Cardiac septum (tissue), 1 donor: ENCODE measurements at places on chromosomes 5 and 9. TPM values are rescaled to one million over a fixed set of nuclear protein-coding genes. Genes with fewer than 3 reads are reported as not detected.

DNA sequence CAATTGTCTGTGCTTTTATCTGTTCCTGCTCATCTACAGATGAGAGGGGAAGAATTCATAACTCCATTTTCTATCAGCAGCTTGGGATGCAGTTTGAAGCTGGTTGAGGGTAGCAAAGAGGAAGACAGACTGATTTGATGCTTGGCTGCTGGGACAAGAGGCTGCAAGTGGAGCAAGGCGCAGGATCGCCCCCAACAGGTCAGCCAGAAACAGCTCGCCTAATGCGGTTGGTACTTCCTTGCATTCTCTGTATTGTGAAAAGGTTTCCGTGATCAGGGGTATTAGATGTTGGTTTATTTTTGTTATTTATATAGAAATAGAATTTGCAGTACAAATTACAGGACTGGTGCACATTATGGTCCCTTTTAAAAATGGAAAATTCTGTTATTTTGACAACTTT, 40.6 kb downstream of the ZNF883 start:
- DNase-seq, result no peak

The BBLN gene
- 65.7 TPM for total RNA-seq

The ANKRD18A gene
- 3.0 TPM for total RNA-seq

DNA sequence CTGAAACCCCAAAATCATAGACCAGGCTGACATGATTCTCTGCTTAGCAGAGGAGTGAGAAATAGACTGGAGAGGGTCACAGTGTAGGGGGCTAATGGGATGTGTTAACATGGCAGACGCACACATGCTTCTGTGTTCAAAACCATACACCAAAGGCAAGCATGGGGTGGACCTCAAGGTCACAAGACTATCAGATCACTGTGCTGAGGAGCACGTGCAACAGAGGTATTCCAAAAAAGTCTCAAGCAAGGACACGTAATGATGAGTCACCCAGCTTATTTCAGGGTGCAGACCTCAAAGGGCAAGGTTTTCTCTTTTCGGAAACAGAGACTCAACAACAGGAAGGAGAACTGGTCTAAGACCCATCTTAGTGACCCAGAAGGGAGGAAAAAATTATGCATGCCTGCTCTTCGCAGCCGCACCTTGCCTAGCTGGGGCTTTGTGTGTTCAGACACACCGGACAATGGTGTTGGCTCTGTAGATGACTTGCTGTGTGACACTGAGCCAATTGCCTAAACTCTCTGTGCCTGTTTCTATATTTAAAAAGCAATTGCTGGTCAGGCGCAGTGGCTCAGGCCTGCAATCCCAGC, 20.3 kb downstream of the WHRN start:
- no peak for DNase-seq

The ZNG1F gene
- 3.2 TPM for total RNA-seq

The TAS2R1 gene
- not detected for total RNA-seq

- no peak for DNase-seq
Measured at GRCh38 chr5:64190562-64191306, 25.1 kb downstream of the RNF180 start.

- no peak for DNase-seq
Measured at GRCh38 chr5:142145106-142145900, 36.7 kb downstream of the NDFIP1 start.

GRCh38 chr5:51389288-51389576, 6.0 kb downstream of the ISL1 start:
- DNase-seq, result no peak

The ANKRD20A1 gene
- total RNA-seq, result 0.59 TPM

The OMD gene
- total RNA-seq, result 6.5 TPM
